ENCODE measurements at places on chromosomes 1 and 21.
A peak's percentile ranks its signal among the peaks of the same experiment; 100 is the strongest.

- no peak for DNase-seq
Measured at GRCh38 chr1:29579821-29580425, 343.6 kb downstream of the PTPRU start.

GRCh38 chr21:15742052-15742670 is 12.4 kb downstream of the USP25 start:
- DNase-seq, result no peak

DNA sequence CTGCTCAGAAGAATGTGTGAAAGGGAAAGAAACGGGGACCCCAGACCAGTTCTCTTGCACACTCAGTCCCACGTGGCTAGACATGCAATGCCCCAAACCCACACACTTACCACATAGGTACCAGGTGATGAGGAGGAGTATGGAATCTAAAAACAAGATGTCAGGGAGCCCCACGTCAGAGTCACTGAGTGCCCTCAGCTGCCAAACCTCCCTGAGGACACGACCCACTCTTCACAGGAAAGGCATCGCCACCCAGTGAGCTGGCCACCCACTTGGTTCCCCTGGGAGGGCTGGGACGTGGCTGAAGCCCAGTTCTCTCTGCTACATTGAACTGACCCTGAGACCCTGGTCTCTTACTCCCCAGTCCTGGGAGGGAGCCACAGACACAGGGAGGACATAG is 41.4 kb downstream of the MRPL37 start:
- DNase-seq, result no peak

DNA sequence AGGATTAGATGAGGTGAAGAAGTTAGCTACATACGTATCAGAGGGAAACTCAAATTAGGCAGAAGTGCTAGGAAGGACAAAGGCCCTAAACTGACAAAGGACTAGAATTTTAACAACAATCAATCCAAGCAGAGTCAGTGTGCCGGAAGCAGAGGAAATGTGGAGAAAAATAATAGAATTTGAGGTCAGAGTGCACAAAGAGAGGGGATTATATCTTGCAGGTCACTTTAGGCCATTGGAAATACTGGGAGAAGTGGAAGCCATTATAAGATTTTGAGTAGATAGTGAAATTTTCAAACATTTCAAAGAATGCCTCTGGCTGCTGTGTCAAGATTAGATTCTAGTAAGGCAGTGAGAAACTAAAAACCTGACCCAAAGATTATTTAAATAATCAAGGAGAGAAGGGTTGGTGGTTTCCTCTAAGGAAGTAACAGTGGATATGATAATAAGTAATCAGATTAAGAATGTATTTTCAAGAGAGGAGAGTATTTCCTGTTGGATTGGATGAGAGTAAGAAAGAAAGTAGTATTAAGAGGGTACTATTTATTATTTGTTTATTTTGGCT is 889.2 kb upstream of the NCAM2 start:
- DNase-seq, result no peak

DNA sequence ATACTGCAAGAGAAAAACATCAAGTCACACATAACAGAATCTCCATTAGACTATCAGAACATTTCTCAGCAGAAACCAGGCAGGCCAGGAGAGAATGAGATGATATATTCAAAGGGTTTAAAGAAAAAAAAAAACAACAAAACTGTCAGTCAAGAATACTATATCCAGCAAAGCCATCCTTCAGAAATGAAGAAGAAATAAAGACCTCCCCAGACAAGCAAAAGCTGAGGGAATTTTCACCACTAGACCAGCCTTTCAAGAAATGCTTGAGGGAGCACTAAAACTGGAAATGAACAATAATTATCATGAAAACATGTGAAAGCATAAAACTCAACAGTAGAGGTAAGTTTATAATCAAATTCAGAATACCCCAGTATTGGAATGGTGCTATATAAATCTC is 47.2 kb downstream of the MCOLN2 start:
- no peak for DNase-seq

GRCh38 chr1:226915672-226915995 is 24.5 kb upstream of the COQ8A start:
- no peak for DNase-seq

DNA sequence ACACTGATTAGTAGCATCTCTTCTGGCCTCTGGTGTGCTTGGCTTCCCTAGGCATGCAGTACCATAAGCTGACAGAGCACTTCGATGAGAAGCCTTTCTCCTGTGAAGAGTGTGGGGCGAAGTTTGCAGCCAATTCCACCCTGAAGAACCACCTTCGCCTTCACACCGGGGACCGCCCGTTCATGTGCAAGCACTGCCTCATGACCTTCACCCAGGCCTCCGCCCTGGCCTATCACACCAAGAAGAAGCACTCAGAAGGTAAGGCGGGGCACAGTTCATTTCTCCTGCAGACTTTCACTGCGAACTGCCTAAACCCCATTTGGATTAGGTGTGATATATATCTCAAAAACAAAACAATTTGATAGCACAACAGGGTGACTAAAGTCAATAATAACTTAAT is 50.4 kb upstream of the EPHA8 start:
- no peak for DNase-seq

DNA sequence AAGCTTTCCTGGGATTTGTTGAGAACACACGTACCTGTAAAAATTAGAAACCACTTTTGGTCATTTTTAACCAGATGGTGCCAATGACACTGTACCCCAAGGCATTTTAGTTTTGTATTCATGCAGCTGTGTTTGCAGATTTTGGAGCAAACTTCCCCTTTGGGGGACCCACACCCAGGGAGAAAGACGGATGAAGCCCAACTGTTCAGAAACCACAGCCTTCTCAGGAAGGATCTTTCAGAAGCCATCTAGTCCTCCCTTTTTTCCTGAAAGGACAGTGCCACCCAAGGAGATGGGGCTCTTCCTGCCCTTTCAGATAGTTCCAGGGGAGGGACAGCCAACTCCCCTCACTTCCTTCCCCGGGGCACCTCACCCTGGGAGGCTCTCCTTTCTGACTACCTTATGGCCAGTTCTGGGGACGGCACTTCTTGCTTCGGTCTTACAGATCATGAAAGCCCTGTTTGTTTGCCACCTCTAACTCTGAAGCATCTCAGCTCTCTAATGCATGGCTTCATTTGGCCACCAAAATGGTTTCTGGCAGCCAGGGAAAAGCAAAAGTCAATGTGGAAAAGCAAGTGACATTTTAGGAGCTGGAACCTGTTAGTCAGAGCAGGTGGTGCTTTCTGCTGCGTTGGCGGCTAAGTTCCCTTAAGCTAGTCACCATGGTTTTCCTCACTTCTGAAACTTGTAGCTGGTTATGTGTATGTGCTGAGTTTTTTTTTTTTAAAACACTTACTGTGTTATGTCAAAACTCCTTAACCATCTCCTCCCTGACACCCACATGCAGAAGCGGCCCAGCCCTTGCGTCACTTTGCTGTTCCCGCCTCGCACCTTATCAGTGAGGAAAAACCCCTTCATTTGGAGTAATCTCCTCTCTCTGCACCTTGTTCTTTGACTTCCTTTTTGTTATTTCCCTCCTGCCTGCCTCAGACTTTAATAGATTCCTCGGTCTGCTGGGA is 10.1 kb downstream of the TMCC2 start:
- DNase-seq, result no peak

DNA sequence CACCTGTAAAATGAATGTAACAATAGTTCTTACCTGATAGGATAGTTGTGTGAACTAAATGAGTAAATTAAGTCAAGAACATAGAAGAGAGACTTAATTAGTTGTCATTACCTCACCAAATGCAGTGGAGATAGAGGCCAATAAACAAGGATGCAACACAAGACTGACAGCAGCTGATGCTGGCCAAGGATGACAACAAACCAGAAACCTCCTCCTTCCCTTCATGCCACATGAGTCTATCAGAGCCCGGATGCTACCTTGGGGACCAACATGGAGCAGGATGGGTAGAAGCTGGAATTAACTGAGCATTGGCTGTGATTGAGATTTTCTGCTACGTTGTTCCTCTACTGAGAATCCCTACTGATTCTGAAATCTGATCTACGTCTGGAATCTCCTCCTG is 30.3 kb upstream of the USP1 start:
- DNase-seq, result no peak

- DNase-seq, result no peak
Measured at GRCh38 chr1:111275079-111275478, 15.6 kb upstream of the CHIA start.

- DNase-seq, result no peak
Measured at GRCh38 chr1:98546319-98546718, 115.2 kb upstream of the SNX7 start.

DNA sequence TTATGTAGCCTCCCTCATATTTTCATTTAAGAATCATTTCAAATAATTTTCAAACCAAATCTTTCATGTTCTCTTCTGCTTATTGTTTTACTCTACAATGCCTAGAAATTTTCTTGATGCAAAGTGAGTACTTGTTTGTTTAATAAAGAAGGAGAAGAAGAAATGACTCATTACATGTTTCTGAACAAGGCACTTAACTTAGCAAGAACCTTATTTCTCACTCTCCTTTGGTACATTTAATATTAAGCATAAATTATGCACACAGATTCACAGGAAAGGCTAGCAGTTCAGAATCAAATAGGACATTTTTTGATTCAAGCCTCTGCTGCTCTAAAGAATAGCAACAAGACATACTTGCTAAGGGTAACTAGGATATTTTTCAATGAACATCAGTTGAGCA is 9.1 kb downstream of the SCYL3 start:
- DNase-seq, result no peak

- peak; percentile 53 for DNase-seq
Measured at GRCh38 chr1:220528679-220529501, 954 bp downstream of the MARK1 start.

GRCh38 chr1:159867664-159868026 is 5.2 kb upstream of the VSIG8 start:
- peak; percentile 96 for DNase-seq

DNA sequence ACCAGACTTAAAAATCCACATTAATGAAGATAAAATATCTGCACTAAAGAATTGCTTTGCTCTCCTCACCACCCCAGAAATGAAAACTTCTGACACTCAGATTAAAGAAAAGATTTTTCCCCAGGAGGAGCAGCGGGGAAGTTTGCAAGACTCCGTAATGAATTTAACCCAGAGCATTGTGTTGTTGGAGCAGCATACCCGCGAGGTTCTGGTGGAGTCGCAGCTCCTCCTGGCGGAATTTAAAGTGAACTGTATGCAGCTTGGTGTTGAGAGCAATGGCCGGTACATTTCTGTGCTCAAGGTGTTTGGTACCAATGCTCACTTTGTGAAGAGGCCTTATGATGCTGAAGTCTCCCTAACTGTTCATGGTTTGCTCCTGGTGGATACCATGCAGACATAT is 46.4 kb downstream of the VPS13D start:
- no peak for DNase-seq

- DNase-seq, result no peak
Measured at GRCh38 chr1:64581135-64581842, 111.4 kb downstream of the CACHD1 start.

GRCh38 chr1:239545466-239545865 is 159.1 kb downstream of the CHRM3 start:
- DNase-seq, result no peak

DNA sequence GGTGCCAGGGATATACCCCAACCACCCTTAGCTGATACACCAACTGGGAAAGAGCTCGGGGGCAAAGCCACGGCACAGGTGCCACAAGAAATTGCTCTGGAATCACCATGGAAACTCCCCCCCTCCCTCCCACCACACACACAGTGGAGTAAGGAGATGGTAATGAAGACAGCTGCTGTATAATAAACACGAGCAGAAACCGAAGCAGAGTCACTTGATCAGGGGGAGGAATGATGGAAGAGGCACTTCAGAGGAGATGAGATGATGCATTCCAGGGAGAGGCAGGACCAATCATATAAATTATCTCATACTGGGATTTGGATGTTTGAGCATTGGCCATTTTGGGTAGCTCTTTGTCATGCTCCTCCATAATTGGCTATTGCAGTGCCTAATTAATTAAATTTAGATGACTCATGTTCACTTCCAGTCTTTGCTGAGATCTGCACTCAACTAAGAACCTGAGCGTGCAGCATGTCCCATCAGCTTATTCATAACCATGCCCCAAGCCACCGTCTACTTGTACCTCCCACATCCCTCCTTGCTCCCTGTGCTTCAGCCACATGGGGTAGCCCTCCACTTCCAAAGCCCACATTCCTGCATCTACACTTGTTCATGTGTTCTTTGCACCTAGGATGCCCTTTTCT is 189.5 kb downstream of the ZSCAN20 start:
- peak; percentile 62 for DNase-seq

DNA sequence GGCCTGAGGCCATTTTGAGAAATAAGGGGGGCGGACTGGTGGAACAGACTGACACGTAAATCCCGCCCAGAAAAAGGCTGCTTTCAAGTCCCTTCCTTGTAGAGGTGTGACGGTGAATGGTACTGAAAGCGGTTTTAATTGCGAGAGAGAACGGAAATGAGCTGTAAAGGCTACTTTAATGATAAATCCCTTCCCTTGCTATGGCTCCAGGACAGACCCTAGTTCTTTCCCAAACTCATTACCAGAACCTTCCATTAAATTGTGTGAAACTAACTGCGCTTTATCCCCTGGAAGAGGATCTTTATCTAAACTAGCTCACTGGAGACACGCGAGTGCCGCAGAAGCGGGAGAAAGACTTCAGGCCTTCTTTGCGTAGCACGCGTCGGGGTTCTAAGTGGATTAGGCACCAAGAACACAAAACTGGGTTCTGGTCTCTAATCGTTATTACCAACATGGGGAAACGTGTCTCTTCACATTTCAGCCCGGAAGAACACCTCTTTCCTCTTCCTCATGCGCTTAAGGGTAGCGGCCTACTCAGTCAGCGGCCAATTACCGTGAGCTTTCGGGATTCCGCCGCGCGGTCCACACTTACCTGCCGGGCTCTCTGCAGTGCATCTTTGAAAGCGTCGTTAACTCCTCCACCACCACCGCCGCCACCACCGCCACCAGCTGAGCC is 441 bp downstream of the FUBP1 start:
- peak; percentile 91 for DNase-seq

- DNase-seq, result no peak
Measured at GRCh38 chr1:33906156-33906555, 42.3 kb downstream of the HMGB4 start.

DNA sequence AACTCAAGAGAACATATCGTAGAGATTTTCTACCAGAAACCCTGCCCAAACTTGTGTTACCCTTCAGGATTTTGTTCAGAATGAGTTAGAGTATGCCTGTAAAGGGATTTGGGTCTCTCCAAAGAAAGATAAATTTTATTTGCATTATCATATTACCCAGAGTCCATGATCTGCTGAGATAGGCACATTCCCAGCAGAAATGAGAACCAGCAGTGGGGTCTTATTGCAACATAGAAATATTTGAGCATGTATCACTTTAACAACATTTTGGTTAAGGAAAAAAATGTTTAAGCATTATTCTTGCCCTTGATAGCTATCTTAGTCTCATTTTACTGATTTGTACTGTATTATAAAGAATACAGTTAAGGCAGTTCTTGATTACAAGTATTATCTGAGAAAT is 10.6 kb downstream of the VCAM1 start:
- no peak for DNase-seq

GRCh38 chr1:117015724-117016123 is 14.2 kb downstream of the CD101 start:
- no peak for DNase-seq

GRCh38 chr1:204740354-204740753 is 54.8 kb upstream of the LRRN2 start:
- no peak for DNase-seq

All from NCI-H1105 treated with DMSO at 0.1 percent for 48 hours (cell line).